ENCODE measurements at places on chromosomes 11 and 22.

DNA sequence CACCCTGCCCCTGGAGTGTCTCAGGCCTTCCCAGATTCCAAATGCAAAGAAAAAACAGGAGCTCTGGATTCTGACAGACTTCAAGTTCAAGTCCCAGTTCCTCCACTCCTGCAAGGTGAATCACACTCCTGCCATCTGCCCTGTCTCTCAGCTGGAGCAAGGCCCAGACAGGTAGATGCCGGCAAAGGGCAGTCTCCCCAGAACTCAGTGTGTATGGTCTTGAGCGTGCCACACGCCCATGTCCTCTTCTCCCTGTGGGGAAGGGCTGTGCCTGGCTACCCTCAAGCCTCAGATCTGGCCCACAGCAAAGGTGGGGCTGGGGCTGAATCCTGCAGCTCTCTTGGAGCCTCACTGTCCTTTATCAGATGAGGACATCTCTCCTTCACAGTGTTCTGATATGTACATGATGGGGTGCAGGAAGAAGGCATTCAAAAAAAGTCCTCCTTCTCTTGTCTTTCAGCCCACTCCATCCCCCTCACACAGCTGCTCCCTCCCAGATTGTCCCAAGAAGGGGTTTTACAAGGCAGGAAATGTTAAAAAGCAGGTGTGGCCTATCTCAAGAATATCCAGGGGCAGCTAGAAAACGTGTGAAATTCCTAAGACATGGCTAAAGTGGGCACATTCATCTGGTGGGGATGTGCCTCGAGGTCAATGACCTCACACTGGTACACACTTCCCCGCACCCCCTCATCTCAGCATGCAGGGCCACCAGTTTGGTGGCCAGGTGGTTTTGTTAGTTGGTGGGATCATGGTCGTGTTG lies 27.7 kb upstream of the ARFGAP3 start:
- DNase-seq = no peak

GRCh38 chr11:84526250-84526649 lies 1100.9 kb downstream of the DLG2 start:
- no peak for DNase-seq

GRCh38 chr11:110519796-110520195 lies 90.0 kb downstream of the FDX1 start:
- DNase-seq = no peak

DNA sequence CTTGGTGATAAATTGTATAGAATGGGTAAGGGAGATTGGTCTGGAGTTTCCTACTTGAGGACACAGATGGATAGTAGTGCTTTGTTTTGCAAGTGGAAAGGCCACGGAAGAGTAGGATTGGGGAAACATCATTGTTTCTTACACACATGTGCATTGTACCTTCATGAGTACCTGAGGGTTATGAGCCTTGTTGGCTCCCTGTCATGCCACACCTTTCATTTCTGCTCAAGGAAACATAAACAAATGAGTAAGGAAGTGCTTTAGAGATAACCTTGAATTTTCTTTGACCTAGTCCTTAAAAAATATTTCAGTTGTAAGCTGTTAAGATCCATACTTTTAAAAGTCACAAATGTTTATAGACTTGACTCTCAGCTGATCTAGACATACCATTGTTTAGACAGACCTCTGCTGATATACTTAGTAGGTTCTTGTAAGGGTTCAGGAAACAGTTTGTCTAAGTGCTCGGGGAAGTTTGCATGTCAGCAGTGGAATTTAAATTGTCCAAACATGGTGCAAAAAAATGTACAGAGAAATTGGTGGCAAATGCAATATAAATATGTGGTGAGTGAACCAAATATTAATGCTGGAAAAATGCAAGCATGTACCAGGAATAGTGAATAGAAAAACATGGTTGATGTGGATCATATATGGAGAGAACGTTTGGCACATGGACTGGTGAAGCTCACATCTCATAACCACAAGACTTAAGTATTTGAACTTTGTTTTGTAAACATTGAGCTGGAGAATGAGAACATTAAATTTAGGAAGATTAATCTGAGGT lies 40.9 kb downstream of the GAS2 start:
- DNase-seq = no peak

- peak; percentile 15 for DNase-seq
These were observed 594.8 kb upstream of the B3GAT1 start for GRCh38 chr11:135006800-135007199.

DNA sequence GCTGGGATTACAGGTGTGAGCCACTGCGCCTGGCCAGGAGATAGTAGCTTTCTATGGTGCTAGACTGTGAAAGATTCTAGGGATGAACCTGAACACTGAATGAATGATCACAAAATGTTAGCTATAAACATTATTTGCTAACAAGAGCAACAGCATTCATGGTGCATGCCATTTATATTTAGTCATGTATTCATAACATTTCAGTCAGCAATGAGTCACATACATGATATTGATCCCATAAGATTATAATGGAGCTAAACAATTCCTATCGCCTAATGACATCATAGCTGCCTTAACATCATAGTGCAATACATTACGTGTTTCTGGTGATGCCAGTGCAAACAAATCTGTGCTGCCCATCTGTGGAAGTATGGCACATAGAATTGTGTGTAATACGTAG lies 164.1 kb downstream of the ARHGAP42 start:
- DNase-seq = no peak

- DNase-seq = no peak
These were observed 33.1 kb downstream of the EHF start for GRCh38 chr11:34653851-34654482.

GRCh38 chr22:24409707-24410106 lies 17.7 kb upstream of the ADORA2A start:
- DNase-seq = no peak

GRCh38 chr11:85749287-85749834 lies 61.6 kb downstream of the SYTL2 start:
- DNase-seq = no peak

DNA sequence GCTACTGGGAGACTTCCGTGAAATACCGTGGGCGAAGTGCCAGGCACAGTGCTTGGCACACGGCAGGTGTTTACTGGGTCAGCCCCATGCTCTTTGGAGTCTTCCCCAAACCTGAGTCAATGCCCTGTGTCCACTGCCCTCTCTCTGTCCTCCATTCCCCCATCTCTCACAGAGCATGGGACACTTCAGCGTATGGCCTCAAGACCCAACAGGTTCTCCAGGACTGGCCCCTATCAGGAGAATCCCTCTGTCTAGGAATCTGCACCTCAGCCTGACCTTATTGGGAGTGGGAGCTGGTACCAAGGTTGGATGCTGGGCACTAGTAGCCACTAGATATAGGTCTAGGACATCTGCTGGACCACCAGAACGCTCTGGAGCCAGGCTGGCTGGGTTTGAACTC lies 67.2 kb upstream of the LMO1 start:
- DNase-seq = no peak

- DNase-seq = no peak
These were observed 566.9 kb upstream of the ANO5 start for GRCh38 chr11:21625982-21626381.

Measured in amygdala (tissue), 56 donors.